Retinal pigment epithelial cell (primary cell): ENCODE measurements at places on chromosomes 5 and 9.

GRCh38 chr5:22598796-22599195 lies 254.3 kb downstream of the CDH12 start:
- no peak for DNase-seq

GRCh38 chr5:138753794-138754698 lies 821 bp downstream of the CTNNA1 start:
- peak; percentile 71 for DNase-seq

DNA sequence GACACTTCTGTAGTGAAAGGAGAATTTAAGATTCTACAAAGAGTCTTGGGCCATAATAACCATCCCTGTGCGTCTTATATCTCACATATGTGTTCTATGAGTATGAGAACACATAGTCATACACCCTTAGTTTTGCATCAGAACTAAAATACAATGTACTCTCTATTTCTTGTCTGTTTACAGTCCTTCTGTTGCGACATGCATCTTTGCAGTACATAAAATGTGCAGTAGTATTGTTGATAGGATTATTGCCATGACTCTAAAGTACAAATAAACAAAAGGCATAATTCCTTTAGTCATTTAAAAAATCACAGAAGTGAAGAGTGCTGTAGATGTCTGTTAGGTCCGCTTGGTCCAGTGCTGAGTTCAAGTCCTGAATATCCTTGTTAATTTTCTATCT lies 201.9 kb downstream of the NR3C1 start:
- DNase-seq, result no peak

- DNase-seq, result no peak
These were observed 15.2 kb upstream of the SPATA9 start for GRCh38 chr5:95697781-95698681.

- DNase-seq, result no peak
These were observed 304.0 kb downstream of the NR2F1-AS1 start for GRCh38 chr5:93277051-93277450.

- DNase-seq, result no peak
These were observed 55.7 kb downstream of the SUSD1 start for GRCh38 chr9:112119225-112120029.

GRCh38 chr5:123371575-123372179 lies 51.5 kb downstream of the CEP120 start:
- no peak for DNase-seq

DNA sequence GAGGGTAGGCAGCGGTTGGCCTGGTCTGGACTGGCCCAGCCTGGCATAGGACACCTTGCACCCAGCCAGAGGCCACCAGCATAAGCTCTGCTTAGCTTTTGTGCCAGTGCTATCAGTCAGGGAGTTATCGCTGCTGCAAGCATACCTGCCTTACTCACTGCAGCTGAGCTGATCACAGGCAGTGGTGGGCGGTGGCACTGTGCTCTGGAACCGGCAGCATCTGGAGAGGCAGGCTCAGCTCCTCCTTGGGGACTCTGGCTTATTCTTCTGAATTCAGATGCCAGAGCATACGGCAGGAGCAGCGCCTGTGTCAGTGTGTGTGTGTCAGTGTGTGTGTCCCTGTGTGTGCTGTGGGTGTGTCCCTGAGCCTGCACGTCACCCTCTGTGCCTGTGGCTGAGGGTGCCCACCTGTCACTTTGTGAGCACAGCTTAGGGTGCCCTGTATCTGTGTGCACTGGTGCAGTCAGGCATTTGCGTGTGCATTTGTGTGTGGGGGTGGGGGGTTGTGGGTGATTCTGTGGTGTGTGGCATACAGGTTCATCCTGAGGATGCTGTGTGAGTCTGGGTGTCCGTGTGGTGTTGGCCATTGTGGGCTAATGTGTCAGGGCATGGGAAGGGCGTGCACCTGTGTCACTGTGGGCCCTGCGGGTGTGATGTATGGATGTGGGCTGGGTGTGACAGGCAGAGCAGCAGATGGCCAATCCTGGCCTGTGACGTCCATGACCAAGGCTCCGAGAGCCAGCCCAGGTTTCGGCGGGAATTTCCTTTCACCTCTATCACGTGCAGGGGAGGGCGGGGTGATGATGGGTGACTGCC lies 23.5 kb downstream of the LMX1B start:
- DNase-seq, result no peak

GRCh38 chr5:124963236-124963919 lies 216.9 kb upstream of the ZNF608 start:
- peak; percentile 60 for DNase-seq

GRCh38 chr9:107540164-107540561 lies 50.6 kb upstream of the KLF4 start:
- DNase-seq, result no peak

- no peak for DNase-seq
These were observed 112.5 kb upstream of the LARP1 start for GRCh38 chr5:154642499-154643245.

- no peak for DNase-seq
These were observed 19.2 kb upstream of the TOR1B start for GRCh38 chr9:129783516-129784361.

DNA sequence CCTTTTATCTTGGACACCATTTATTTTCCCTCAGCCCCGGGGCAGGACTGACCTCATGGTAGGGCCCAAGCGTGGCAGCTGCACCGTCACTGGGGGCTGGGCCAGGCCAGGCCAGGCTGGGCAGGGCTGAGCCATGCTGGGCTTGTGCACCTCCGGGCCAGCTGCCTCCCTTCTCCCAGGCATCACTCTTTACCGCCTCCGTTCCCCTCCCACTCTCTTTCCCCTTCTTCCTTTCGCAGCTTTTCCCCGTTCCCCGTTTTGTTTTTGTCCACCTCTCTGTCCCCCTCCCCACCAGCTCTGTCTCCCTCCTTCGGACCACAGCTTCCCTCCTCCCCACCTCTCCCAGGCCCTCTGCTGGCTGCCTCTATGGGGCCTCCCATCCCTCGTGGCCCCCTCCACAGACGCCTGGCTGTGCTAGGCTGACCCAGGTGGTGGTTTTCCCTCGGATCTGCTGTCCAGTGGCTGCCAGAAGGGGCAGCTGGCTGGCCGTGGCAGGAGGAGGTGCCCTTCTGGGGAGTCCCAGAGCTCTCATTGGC lies 17.9 kb downstream of the FGF18 start:
- DNase-seq, result no peak

DNA sequence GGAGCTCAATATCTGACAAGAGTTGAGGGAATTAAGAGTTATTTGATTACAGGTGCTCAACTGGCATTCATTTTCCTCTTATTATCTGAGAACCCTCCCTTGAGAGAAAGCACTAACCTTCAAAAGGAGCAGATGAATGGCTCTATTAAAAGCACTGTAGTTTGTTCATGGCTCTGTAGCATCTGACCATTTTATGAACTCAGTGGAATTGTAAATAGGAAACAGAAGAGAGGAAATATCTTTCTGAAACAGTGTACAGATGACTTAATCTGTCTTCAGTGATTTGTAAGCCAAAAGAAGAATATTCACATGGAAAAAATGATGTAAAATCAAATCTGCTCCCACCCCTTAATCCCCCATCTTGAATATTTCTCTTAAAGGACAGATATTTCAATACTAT lies 810.4 kb upstream of the GRAMD2B start:
- DNase-seq, result no peak

- peak; percentile 63 for DNase-seq
These were observed 53.3 kb downstream of the FOXD1 start for GRCh38 chr5:73395256-73395655.

GRCh38 chr5:107670932-107671741 lies at the start of gene EFNA5:
Gene EFNA5 (minus strand): TSS chr5:107670937.
- DNase-seq, result no peak

DNA sequence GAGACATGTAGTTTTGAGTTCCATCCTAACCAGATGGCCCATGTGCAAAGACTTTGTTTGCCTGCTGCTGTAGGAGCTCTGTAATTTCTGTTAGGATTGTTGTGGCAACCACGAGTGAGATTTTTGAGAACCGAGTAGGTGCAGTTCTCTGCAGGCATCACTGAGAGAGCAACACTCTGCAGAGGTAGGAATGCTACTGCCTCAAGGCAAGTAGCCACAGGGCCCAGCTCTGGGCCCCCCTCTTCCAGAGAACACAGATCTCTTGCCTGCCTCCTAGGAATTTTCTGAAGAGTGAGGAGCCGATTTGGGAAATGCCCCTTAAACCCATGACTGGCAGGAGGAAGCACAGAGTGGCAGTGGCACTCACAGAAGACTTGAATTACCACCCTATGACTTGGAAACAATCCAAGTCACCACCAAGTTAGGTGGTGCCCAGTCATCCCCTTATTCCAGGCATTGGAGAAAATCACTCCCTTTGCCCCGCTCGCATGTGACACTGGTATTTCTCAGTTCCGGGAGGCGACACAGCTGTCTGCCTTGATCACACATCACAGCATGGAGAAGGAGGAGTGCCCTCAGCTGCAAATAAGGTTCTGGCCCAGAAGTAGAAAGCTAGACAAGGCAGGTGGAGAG lies 52.5 kb upstream of the SLC2A8 start:
- DNase-seq, result no peak

GRCh38 chr5:23579566-23579965 lies 72.2 kb downstream of the PRDM9 start:
- no peak for DNase-seq

DNA sequence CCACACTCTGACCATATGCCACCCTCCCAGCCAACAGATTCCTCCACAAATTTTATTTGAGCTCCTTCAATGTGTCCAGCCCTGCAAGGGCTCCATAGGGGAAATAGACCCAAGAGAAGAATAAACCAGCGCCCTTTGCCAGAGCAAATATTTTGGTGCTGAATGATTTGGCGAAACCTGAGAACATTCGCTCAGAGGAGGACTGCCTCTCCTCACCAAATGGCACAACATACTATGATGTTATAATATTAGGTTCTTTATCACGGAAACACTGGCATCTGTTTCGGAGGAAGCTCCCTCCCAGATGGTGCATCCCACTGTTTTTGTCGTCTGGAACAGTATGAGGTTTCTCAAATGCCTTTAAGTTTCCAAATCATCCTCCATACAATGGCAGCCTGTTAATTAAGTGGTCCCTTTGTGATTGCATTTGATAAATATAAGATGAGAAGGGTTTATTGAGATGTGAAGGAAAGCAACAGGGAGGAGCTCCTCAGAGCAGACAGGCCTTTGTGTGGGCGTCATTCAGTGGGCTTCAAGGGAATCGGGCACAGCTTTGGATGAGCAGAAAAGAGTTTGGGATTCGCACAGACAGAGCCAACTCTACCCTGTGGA lies 139.1 kb upstream of the ADRA1B start:
- DNase-seq, result no peak

DNA sequence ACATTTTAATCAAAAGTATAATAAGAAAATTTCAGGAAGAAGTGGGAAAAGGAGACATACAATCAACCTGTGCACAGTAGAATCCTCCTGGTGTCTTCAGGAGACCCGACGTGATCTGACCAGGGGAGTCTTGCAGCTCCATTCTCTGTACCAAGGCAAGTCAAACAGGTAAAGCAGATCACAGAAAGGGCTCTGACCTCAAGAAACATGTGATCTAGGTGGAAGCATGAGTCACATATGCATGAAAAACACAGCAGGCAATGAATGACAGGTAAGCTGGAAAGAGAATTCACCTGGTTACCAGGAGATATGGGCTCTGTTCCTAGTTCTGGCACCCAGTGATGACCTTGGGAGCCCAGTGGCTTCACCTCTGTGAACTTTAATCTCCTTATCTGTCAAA lies 19.4 kb upstream of the FABP6 start:
- DNase-seq, result no peak

- DNase-seq, result no peak
These were observed 516 bp downstream of the MAST4 start for GRCh38 chr5:66596636-66597182.

GRCh38 chr5:168833936-168834335 lies 254.8 kb upstream of the PANK3 start:
- no peak for DNase-seq

DNA sequence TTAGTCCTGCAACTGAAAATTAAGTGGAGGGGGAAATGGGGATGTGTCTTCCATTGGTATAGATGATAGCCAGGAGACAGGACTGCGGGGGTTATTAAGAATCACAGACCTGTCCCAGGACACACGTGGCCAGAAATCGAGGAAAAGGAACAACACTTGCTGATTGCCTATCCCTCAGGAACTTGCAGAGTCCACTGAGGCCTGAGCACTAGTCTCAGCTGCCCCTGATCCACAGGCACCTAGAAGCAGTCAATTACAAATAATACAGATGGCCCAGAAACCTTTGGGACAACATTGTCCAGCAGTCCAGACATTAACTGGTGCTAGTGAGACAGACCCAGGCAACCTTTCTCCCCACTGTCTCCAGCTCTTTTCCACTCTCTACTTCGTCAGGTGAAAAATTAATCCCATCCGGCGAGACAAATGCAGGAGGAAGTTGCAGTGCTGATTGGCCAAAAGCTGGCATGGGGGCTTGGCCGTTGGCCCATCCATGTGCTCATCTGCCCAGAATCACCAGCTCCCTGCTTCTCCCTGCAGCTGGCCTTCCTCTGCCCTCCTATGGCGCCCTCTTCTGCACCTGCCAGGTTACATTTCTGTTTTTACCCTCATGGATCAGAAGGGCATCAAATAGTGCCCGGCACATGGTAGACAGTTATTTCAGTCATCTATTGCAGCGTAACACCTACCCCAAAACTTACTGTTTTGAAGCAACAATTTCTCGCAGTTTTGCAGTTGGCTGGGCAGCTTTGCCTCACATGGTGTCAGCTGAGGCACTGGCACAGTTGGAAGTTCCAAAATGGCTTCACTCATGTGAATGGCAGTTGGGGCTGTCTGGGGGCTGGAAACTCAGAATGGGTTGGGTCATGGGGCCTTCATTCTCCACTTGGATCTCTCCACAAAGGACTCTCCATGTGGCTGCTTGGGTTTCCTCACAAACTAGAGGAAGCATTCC lies 3.6 kb upstream of the B4GALT1 start:
- DNase-seq, result no peak

GRCh38 chr5:96857924-96858323 lies 18.4 kb upstream of the ERAP2 start:
- DNase-seq, result no peak

GRCh38 chr9:72807765-72808445 lies 144.9 kb downstream of the ALDH1A1 start:
- no peak for DNase-seq

- no peak for DNase-seq
These were observed 12.7 kb downstream of the PLK2 start for GRCh38 chr5:58447226-58447625.

GRCh38 chr9:131668439-131669268 lies 71.2 kb downstream of the RAPGEF1 start:
- peak; percentile 58 for DNase-seq

- no peak for DNase-seq
These were observed 44.1 kb downstream of the CCL28 start for GRCh38 chr5:43367909-43368669.

GRCh38 chr9:88533951-88534455 lies 975 bp upstream of the NXNL2 start:
- no peak for DNase-seq
